ENCODE measurements at places on chromosomes 12 and 14.

GRCh38 chr12:48197971-48198671 lies 5.0 kb downstream of the OR10AD1 start:
- peak; percentile 95 for DNase-seq

GRCh38 chr14:75277008-75277814 lies 1.4 kb upstream of the FOS start:
- peak; percentile 88 for DNase-seq

DNA sequence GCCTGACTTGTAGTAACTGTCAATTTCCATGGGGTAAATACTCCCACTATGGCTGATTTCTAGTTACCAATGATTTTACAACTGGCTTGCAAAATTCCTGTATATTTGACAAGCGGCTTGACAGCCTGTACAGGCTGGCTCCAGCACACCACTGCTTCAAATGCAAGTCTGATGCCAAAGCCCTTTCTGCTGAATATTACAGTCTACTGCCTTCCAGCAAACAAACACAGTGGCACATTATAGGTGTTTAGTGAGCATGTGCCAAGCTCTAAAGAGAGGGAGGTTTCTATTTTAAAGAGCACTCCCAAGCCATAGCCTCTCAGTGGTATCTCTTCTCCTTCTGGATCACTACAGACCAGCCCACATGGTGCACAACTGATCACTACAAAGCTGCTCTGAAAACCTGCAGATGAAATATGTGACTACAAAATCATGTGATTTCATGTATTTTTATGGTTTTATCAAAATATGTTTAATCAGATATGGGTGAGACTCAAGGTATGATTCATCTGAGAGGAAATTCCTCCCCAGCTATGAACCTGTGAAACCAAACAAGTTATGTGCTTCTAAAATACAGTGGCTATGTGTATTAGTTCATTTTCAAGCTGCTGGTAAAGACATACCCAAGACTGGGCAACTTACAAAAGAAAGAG lies 101.5 kb downstream of the RPAP3 start:
- DNase-seq: no peak

DNA sequence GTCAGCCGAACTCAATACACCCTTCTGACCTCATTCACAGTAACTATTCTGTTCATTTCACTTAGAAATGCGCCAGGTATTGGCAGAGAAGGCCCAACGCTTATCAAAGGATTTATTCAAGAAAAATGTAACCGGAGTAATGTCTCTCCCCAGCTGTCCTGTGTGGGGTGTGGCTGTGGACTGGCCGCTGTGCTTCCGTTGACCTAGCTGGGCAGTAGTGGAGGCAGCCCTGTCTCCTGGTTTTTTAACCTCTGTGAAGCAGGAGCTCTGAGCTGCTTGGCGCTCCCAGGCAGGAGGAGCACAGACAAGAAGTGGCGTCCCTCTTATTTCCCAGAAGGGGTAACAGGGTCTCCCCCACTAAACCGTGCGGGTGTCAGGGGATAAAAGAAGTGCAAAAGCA lies 85.2 kb downstream of the ESR2 start:
- DNase-seq: no peak

- no peak for DNase-seq
Measured at GRCh38 chr14:56905282-56905681, 95.0 kb upstream of the OTX2 start.

GRCh38 chr14:71348817-71349216 lies 441.6 kb downstream of the PCNX1 start:
- no peak for DNase-seq

- DNase-seq: no peak
Measured at GRCh38 chr12:60148831-60149230, 553.0 kb downstream of the SLC16A7 start.

- no peak for DNase-seq
Measured at GRCh38 chr12:109289551-109289950, 19.5 kb downstream of the FOXN4 start.

GRCh38 chr12:40827683-40828592 lies 135.7 kb downstream of the CNTN1 start:
- no peak for DNase-seq

All from head of caudate nucleus (tissue), 42 donors.